Activated naive CD8-positive, alpha-beta T cell treated with anti-CD3 and anti-CD28 coated beads for 36 hours (primary cell): ENCODE measurements at places on chromosomes 3 and 15. TPM values are rescaled to one million over a fixed set of nuclear protein-coding genes. Genes with fewer than 3 reads are reported as not detected.

The FAM43A gene
- 4.1 TPM for total RNA-seq

The GPR171 gene
- 134 TPM for total RNA-seq

- DNase-seq = no peak
Measured at GRCh38 chr15:37122703-37123102, 22.4 kb upstream of the MEIS2 start.

- DNase-seq = no peak
Measured at GRCh38 chr3:143326983-143327778, 207.6 kb downstream of the CHST2 start.

GRCh38 chr3:113251817-113252216 is 40.5 kb downstream of the BOC start:
- no peak for DNase-seq

GRCh38 chr15:26773067-26773877 is 406 bp upstream of the GABRB3 start:
- DNase-seq = no peak
